ENCODE measurements at places on chromosomes 5 and 9.
A peak's percentile ranks its signal among the peaks of the same experiment; 100 is the strongest.

DNA sequence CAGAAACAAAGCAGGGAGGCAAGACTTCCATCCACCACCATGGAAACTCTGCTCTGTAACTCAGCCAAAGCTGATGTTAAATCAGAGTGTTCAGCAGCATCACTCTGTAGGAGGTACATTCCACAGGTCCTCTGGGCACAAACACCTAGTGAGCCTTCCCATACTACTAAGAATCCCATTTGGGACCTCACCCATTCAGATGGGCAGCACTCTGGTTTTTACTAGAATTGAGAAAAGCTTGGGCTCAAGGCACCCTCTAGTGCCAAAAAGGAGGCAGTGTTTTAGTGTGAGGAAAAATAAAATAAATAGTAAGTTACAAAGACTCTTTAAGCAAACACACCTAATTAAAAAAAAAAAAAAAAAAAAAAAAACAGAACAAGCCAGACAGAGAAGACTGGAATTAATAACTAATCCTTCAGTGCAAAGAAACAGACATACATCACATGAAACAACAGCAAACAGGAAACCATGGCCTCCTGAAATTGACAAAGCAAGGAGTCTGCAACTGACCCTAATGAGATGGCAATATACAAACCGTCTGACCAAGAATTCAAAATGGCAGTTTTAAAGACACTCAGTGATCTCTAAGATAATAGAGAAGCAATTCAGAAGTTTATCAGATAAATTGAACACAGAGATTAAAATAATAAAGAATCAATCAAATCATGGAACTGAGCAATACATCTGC is 159.5 kb downstream of the GNA14 start:
- DNase-seq, result no peak

GRCh38 chr5:22651355-22651754 is 201.8 kb downstream of the CDH12 start:
- no peak for DNase-seq

GRCh38 chr5:177392765-177393164 is 7.7 kb downstream of the PFN3 start:
- DNase-seq, result no peak

- no peak for DNase-seq
These were observed 11.4 kb downstream of the GOLGA1 start for GRCh38 chr9:124929464-124929863.

- no peak for DNase-seq
These were observed 424 bp downstream of the INSYN2B start for GRCh38 chr5:169979871-169980270.

GRCh38 chr5:60086583-60086982 is 193.1 kb upstream of the PDE4D start:
- no peak for DNase-seq

- DNase-seq, result no peak
These were observed 89.6 kb downstream of the CCDC171 start for GRCh38 chr9:15642369-15642962.

GRCh38 chr9:8799206-8799605 is 999.6 kb upstream of the DMAC1 start:
- no peak for DNase-seq

DNA sequence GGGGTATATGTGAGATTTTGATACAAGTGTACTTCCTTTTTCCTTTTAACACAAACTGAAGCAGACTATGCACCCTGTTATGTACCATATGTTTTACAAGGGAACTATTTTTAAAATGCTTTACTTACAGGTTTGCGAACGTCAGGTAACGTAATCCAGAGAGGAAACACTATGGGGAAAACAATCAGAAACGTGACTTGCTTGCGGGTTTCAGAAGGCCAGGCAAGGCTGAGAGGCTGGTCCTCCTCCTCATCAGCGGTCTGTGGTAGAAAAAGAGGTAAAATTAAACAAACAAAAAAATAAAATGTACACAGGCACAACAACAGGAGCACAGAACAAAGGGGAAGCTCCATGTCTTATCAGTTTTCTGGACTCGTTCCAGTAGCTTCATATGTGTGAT is 141.2 kb downstream of the ACER2 start:
- no peak for DNase-seq

- DNase-seq, result peak; percentile 30
These were observed 246.0 kb upstream of the NUDT12 start for GRCh38 chr5:103808464-103809106.

Measured in neural crest cell (in vitro differentiated cells).